ENCODE measurements at places on chromosomes 1 and 21. TPM values are rescaled to one million over a fixed set of nuclear protein-coding genes. Genes with fewer than 3 reads are reported as not detected.

The SPRR2G gene
- not detected for total RNA-seq

The SLC9C2 gene
- total RNA-seq = 0.65 TPM

The FCRL4 gene
- total RNA-seq = not detected

The SFT2D2 gene
- 92.2 TPM for total RNA-seq

The TEKT2 gene
- 4.2 TPM for total RNA-seq

The ATP1A2 gene
- total RNA-seq = 32.8 TPM

The SPRR1A gene
- total RNA-seq = not detected

The AGMAT gene
- 0.31 TPM for total RNA-seq

The ETV3L gene
- not detected for total RNA-seq

The SPRR1B gene
- not detected for total RNA-seq

DNA sequence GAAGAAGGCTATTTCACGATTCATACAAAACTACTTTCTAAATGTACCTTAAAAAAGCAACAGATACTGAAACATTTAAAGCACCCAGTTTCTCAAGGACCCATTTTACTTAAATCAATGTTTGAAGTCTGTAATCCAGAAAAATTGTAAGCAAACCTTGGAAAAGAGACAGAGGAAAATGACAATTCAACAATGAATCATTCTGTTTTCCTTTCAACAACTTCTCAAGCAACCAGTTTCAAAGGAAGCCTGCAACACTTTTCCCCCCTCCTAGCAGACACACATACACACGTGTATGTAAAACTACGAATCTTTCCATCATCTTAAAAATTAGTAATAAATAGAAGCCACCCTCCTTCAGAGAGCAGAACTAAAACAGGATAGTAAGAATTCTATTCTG lies 1.2 kb downstream of the RERE start:
- H3K4me3 ChIP-seq = peak overlapping the region; percentile 84
- H3K4me1 ChIP-seq = no peaks in the 10 kb centered on the region
- no peak for DNase-seq

- no peak overlapping the region for H3K27ac ChIP-seq
- no peak for DNase-seq
- H3K36me3 ChIP-seq = no peaks in the 10 kb centered on the region
- no peaks in the 10 kb centered on the region for H3K4me1 ChIP-seq
- no peak overlapping the region for H3K4me3 ChIP-seq
Measured at GRCh38 chr1:190949939-190950338, 472.3 kb upstream of the BRINP3 start.

- no peak overlapping the region for H3K27ac ChIP-seq
- DNase-seq = no peak
Measured at GRCh38 chr1:226444901-226445300, 37.0 kb upstream of the PARP1 start.

- H3K36me3 ChIP-seq = no peaks in the 10 kb centered on the region
- no peak for DNase-seq
- no peak overlapping the region for H3K4me3 ChIP-seq
- peak overlapping the region; percentile 67 for H3K27ac ChIP-seq
- H3K4me1 ChIP-seq = peaks cover 31% of the 10 kb centered on the region
- no peaks in the 10 kb centered on the region for H3K27me3 ChIP-seq
Measured at GRCh38 chr1:162697140-162697895, 65.1 kb downstream of the DDR2 start.

DNA sequence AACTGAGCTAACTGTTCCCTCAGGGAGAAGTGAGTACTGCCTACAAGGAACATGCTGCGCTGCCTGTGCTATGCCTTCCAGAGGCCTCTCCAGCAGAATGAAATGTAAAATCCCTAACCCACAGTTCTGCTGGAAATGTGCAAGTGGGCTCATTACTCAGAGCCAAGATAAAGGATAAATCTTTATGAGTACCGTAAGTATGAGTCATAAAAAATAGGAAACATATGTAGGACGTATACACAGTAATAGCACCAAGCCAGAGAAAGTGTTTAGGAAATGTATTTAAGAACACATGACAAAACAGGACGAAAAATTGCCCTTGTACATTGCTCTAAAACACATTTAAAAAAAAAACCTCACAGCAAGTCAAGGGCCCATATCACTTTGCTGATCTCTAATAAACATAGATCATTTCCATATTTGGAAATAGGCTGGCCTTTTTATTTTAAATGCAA lies 104.6 kb downstream of the TGFBR3 start:
- DNase-seq = no peak
- H3K36me3 ChIP-seq = no peaks in the 10 kb centered on the region
- no peaks in the 10 kb centered on the region for H3K27me3 ChIP-seq
- no peak overlapping the region for H3K4me3 ChIP-seq
- no peak overlapping the region for H3K27ac ChIP-seq
- peaks cover 34% of the 10 kb centered on the region for H3K4me1 ChIP-seq

GRCh38 chr1:58084266-58084665 lies 462.3 kb downstream of the OMA1 start:
- no peak for DNase-seq
- no peaks in the 10 kb centered on the region for H3K4me1 ChIP-seq
- no peak overlapping the region for H3K27ac ChIP-seq
- H3K27me3 ChIP-seq = no peaks in the 10 kb centered on the region
- H3K36me3 ChIP-seq = no peaks in the 10 kb centered on the region

DNA sequence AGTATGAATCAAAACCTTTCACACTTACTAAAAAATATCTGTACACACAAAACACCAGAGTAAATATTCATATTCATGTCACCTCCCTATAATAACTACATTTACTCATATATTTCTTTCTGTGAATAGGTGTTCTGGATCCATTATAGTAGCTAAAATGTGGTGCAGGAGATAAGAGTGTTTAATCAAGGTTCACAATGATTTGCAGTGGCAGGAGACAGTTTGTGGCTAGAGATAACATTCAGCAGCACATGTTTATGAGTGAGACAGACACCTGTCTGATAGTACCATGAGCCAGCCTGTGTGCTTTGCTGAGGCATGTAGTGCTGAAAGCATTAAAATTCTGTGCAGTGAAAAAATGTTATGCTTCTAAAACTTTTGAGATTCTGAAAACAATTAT lies 410.3 kb downstream of the SRGAP2C start:
- H3K27ac ChIP-seq = no peak overlapping the region
- no peak overlapping the region for H3K4me3 ChIP-seq
- DNase-seq = no peak
- H3K4me1 ChIP-seq = no peaks in the 10 kb centered on the region
- H3K36me3 ChIP-seq = no peaks in the 10 kb centered on the region

DNA sequence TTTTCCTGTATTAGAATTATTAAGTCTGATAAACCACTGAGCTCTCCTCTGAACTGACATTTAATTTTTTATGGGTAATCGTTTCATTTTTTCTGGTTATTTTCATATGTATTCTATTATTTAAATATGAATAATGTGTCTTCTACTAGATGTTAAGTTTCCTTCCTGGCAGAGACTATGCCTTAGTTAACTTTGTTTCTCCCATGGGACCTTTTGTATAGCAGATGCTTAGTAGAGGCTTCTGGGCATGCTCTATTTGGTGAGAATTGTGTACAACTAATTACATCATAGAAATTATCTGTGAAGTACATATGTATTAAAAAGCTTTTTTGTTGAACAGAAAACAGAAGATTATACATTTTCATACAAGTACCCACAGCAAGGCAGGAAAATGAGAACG lies 23.4 kb downstream of the CTBS start:
- H3K4me1 ChIP-seq = no peaks in the 10 kb centered on the region
- H3K4me3 ChIP-seq = no peak overlapping the region
- DNase-seq = no peak
- no peaks in the 10 kb centered on the region for H3K27me3 ChIP-seq

- H3K27ac ChIP-seq = no peak overlapping the region
- no peaks in the 10 kb centered on the region for H3K36me3 ChIP-seq
- no peaks in the 10 kb centered on the region for H3K27me3 ChIP-seq
- H3K4me1 ChIP-seq = no peaks in the 10 kb centered on the region
Measured at GRCh38 chr1:11485191-11485590, 6.2 kb downstream of the DISP3 start.

GRCh38 chr1:54413295-54413694 lies 7.1 kb upstream of the SSBP3 start:
- H3K36me3 ChIP-seq = no peaks in the 10 kb centered on the region
- peak; percentile 63 for DNase-seq
- peaks cover 7% of the 10 kb centered on the region for H3K4me1 ChIP-seq
- H3K27ac ChIP-seq = no peak overlapping the region
